Osteocyte (in vitro differentiated cells): ENCODE measurements at places on chromosomes 7 and 10. TPM values are rescaled to one million over a fixed set of nuclear protein-coding genes. Genes with fewer than 3 reads are reported as not detected.

DNA sequence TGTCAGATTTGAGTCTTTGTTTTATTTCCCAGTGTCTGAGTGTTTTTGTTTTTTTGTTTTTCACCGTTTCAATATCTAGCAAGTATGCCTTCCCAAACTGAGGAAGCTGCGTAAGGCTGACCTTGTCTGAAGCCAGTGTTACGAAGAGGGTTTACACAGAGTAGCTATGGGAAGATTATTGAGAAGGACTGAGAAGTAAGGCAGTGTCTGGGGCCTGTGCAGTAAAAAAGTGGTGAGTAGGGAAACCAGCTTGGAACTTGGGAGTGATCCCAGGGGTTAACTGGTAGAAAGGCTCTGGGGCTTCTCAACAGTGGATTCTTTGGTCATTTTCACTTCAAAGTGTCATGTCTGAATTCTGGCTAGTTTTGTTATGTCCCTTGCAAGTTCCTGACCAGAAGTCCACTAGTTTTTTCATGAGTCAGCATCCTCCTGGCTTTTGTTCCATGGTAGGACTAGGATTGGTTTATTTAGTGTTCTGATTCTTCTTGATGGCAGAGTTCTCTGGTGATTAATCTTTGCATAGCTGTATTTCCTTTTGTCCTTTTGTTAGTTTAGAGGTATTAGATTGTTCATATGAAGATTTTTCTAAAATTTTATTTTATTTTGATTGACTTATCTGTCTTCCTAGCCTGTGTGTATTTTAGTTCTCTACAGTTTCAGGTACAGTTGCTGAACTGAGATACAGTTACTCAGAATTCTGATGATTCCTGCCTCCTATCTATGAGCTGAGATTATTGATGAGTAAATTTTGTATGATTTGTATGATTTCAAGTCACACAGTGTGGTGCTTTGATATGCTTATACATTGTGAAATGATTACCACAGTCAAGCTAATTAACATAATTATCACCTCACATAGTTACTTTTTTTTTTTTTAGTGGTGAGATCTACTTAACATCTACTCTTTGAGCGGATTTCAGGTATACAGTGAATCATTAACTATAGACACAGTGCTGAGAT is 19.0 kb downstream of the GARS1 start:
- no peak overlapping the region for H3K4me3 ChIP-seq
- no peaks in the 10 kb centered on the region for H3K27me3 ChIP-seq
- H3K27ac ChIP-seq: peak overlapping the region; percentile 77

DNA sequence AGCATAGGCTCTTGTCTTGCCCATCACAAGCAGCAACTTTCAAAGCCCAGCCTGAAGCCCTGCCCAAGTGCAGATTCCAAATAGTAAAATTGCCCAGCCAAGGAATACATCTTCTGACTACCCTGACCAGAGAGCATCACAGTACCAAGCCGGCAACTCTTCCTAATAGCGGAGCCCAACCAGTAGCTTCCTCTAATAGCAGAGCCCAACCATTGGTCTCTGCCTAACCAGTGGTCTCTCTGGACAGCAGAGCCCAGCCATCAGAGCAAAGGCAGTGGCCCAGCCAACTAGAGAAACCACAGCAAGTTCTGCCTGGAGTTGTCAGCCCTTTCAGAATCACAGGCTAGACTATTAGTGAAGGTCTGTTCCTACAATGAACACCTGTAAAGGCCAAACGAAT is 285.6 kb downstream of the HGF start:
- peaks cover 2% of the 10 kb centered on the region for H3K36me3 ChIP-seq
- H3K4me3 ChIP-seq: no peak overlapping the region
- DNase-seq: peak; percentile 85

GRCh38 chr10:4020631-4021030 is 235.6 kb upstream of the KLF6 start:
- H3K4me3 ChIP-seq: no peak overlapping the region
- no peaks in the 10 kb centered on the region for H3K27me3 ChIP-seq
- no peak overlapping the region for H3K27ac ChIP-seq
- peaks cover 3% of the 10 kb centered on the region for H3K4me1 ChIP-seq

GRCh38 chr7:17787257-17787656 is 153.0 kb downstream of the SNX13 start:
- peaks cover 5% of the 10 kb centered on the region for H3K4me1 ChIP-seq
- H3K27me3 ChIP-seq: no peaks in the 10 kb centered on the region
- DNase-seq: no peak
- H3K4me3 ChIP-seq: no peak overlapping the region

GRCh38 chr7:82335927-82336326 is 107.7 kb downstream of the CACNA2D1 start:
- H3K4me1 ChIP-seq: no peaks in the 10 kb centered on the region
- no peak overlapping the region for H3K27ac ChIP-seq
- DNase-seq: no peak
- peaks cover 10% of the 10 kb centered on the region for H3K36me3 ChIP-seq
- no peak overlapping the region for H3K4me3 ChIP-seq

DNA sequence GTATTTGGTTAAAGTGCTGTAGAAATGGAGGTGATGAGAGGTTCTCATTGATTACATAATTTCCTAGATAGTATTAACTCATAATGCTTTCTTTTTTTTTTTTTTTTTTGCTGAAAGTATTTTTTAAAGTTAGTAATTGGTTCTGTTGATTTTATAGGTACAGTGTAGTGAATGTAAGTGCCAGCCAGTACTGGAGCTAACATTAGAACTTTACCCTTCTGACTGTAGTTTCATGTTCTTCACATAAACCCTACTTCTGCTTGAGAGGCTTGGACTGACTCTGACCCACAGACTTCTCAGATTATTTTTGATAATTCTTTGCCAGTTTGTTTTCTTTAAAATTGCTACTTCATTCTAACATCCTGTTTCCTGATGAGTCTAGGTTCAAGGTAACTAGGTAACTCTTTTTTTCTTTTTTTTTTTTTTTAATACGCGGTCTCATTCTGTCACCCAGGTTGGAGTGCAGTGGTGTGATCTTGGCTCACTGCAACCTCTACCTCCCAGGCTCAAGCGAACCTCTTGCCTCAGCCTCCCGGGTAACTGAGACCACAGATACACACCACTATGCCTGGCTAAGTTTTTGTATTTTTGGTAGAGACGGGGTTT is 92.2 kb upstream of the OIT3 start:
- H3K4me3 ChIP-seq: no peak overlapping the region
- H3K36me3 ChIP-seq: no peaks in the 10 kb centered on the region
- no peaks in the 10 kb centered on the region for H3K27me3 ChIP-seq

GRCh38 chr7:127978421-127978820 is 52.8 kb downstream of the LRRC4 start:
- H3K27ac ChIP-seq: no peak overlapping the region
- no peak overlapping the region for H3K4me3 ChIP-seq
- DNase-seq: no peak
- peaks cover 27% of the 10 kb centered on the region for H3K4me1 ChIP-seq
- H3K36me3 ChIP-seq: peaks cover 23% of the 10 kb centered on the region

- H3K36me3 ChIP-seq: peaks cover 2% of the 10 kb centered on the region
- peaks cover 1% of the 10 kb centered on the region for H3K4me1 ChIP-seq
- no peak for DNase-seq
- H3K27me3 ChIP-seq: no peaks in the 10 kb centered on the region
Measured at GRCh38 chr7:70208236-70209063, 610.2 kb downstream of the AUTS2 start.

- H3K36me3 ChIP-seq: no peaks in the 10 kb centered on the region
- no peak for DNase-seq
- H3K27me3 ChIP-seq: no peaks in the 10 kb centered on the region
- H3K4me1 ChIP-seq: peaks cover 26% of the 10 kb centered on the region
Measured at GRCh38 chr7:28778786-28779185, 179.3 kb downstream of the TRIL start.

GRCh38 chr7:44693641-44694313 is 54.9 kb upstream of the ZMIZ2 start:
- H3K4me3 ChIP-seq: no peak overlapping the region
- H3K27ac ChIP-seq: no peak overlapping the region
- H3K27me3 ChIP-seq: no peaks in the 10 kb centered on the region
- peaks cover 7% of the 10 kb centered on the region for H3K4me1 ChIP-seq

- no peaks in the 10 kb centered on the region for H3K27me3 ChIP-seq
- no peak overlapping the region for H3K27ac ChIP-seq
- H3K36me3 ChIP-seq: peaks cover 19% of the 10 kb centered on the region
- no peaks in the 10 kb centered on the region for H3K4me1 ChIP-seq
- no peak overlapping the region for H3K4me3 ChIP-seq
Measured at GRCh38 chr7:129671266-129671665, 59.7 kb downstream of the NRF1 start.

DNA sequence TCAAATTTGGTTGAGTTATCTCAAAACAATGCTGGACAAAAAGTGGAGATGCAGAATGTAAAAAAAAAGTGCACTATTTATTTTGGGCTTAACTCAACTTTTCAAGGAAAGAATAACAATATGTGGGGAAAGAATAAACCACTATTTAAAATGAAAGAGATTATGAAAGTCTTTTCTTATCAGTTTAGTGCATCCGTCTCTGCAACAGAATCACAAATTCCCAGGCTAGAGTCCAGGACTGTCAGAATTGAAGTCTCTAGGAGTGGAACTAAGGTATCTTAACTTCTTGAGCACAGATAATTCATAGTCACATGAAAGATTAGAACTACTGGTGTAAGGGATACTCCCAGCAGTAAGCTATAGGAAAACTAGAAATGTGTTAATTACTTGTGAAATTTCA is 1200.3 kb upstream of the LRRN3 start:
- H3K4me3 ChIP-seq: no peak overlapping the region
- H3K36me3 ChIP-seq: no peaks in the 10 kb centered on the region
- DNase-seq: no peak
- H3K27ac ChIP-seq: no peak overlapping the region
- H3K4me1 ChIP-seq: peaks cover 4% of the 10 kb centered on the region

- H3K27ac ChIP-seq: no peak overlapping the region
- peaks cover 2% of the 10 kb centered on the region for H3K36me3 ChIP-seq
- no peak overlapping the region for H3K4me3 ChIP-seq
Measured at GRCh38 chr7:106187613-106188350, 75.7 kb upstream of the SYPL1 start.

- H3K4me3 ChIP-seq: no peak overlapping the region
- H3K4me1 ChIP-seq: peaks cover 47% of the 10 kb centered on the region
- no peaks in the 10 kb centered on the region for H3K36me3 ChIP-seq
Measured at GRCh38 chr10:34580214-34580613, 234.9 kb downstream of the PARD3 start.

DNA sequence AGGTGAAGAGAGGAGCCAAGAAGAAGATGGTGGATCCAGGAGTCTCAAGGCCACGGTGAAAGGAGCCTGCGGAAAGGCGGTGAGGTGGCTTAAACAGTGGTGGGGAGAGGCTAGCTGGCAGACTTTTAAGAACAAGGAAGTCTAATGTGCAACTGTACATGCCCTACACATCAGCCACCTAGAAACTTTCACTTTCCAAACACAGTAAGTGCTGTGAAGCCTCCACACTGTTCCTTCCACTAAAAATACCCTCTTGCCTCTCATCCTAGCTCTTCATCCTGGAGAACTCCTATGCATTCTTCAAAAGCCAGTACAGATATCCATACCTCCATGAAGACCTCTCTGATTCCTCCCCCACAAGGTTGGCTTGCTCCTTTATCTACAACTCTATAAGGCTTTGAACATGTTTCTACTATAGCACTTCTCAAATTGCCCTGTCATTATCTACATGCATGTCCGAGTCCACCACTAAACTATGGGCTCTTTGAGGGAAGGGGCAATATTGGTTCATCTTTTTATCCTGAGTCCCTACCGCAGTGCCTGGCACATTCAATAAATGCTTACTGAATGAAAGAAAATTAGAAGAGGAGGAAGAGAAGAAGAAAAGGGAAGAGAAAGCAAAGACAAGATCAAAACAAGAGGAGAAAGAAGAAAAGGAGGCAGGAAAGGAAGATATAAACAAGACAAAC is 54.2 kb downstream of the DNAJC12 start:
- no peak overlapping the region for H3K27ac ChIP-seq
- no peak overlapping the region for H3K4me3 ChIP-seq
- peaks cover 5% of the 10 kb centered on the region for H3K4me1 ChIP-seq
- no peak for DNase-seq
- H3K27me3 ChIP-seq: peaks cover 27% of the 10 kb centered on the region

GRCh38 chr7:142896151-142896550 is 10.6 kb upstream of the TRPV6 start:
- no peaks in the 10 kb centered on the region for H3K36me3 ChIP-seq
- H3K27me3 ChIP-seq: peaks cover 6% of the 10 kb centered on the region
- peak; percentile 54 for DNase-seq

DNA sequence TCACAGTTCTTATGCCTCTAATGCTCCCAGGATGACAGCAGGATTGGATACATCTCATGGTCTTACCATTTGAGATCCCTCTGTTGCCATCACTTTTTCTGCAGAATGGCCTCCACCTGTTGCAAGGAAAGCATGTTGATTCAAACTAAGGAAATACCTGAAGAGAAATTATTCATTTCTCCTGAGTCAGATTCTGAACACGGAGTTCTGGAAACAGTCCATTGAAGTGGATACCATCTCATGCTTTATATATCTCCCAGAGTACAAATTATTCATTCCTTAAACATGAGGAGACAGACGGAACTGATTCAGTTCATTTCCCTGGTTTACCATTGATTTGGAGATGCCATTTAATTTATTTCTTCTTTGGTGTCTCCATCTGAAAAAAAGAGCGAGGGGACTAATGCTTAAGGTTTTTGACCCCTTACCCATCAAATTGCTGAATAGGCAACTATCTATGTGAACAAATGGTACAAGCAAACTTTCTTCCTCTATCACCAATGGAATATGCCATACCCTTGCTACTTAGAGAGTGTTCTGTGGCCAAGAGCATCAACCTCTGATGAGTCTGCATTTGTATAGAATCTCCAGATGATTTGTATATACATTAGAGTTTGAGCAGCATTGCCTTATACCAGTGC is 305.0 kb upstream of the LRGUK start:
- H3K27ac ChIP-seq: no peak overlapping the region
- DNase-seq: no peak
- peaks cover 5% of the 10 kb centered on the region for H3K4me1 ChIP-seq
- H3K36me3 ChIP-seq: peaks cover 15% of the 10 kb centered on the region

DNA sequence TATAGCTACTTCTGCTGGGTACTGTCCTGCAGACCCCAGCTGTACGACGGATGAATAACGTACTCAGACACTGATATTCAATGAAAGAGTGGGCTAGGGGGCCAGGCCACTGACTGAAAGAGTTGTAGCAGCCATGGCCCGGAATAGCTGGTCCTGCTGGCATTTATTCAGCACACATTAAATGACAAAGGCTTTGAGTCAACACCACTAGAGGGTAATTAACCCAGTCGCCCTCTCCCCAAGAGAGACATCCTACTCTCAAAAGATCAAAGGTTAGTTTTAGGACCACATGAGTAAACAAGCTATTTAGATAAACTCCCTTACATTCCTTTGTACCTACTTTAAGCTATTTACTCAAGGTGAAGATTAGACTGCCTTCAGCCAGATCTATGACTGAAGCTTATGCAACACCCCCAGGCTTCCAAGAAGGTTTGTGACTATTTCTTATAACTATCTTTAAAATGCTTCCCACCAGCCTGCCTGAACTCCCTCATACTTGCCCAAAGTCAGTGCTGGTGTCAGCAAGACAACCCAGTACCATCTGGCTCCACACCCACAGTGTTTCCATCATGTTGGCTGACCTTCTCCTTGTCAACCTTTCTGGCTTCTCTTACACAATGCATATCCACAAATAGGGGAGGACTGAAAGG is 629.1 kb downstream of the SORCS1 start:
- peaks cover 1% of the 10 kb centered on the region for H3K4me1 ChIP-seq
- H3K36me3 ChIP-seq: no peaks in the 10 kb centered on the region
- no peak overlapping the region for H3K4me3 ChIP-seq
- DNase-seq: no peak

CLDN3 gene
- total RNA-seq: not detected in 2 replicates

HMX2 gene
- total RNA-seq: not detected in 2 replicates

TAS2R5 gene
- 3.1 and 3.2 TPM in 2 replicates for total RNA-seq

ASAH2 gene
- 1.1 and 4.3 TPM in 2 replicates for total RNA-seq

SRRT gene
- 159 and 162 TPM in 2 replicates for total RNA-seq
